ENCODE measurements at places on chromosomes 7 and 10. TPM values are rescaled to one million over a fixed set of nuclear protein-coding genes. Genes with fewer than 3 reads are reported as not detected.
A peak's percentile ranks its signal among the peaks of the same experiment; 100 is the strongest.

DNA sequence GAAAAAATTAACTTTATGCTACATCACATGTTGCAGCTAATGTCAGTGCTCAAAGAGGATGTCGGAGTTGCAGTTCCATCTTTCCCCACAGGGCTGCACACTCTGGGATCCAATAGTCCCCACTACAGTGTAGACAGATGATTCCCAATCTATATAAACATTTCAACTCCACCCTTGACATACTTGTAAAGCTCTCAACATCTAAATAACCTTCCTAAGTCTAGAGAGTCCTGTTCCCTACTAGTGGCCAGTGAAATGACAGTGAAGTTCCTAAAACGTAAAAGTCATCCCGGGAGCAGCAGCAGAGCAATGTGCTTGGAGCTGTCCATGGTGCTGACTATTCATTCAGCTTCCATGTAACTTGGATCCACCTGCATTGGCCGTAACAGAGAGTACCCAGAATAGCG is 145.1 kb downstream of the GRM8 start:
- DNase-seq = peak; percentile 56

GRCh38 chr10:30027057-30028005 is 32.1 kb downstream of the JCAD start:
- no peak for DNase-seq

GRCh38 chr7:32155712-32156111 is 85.5 kb upstream of the PDE1C start:
- DNase-seq = no peak

DNA sequence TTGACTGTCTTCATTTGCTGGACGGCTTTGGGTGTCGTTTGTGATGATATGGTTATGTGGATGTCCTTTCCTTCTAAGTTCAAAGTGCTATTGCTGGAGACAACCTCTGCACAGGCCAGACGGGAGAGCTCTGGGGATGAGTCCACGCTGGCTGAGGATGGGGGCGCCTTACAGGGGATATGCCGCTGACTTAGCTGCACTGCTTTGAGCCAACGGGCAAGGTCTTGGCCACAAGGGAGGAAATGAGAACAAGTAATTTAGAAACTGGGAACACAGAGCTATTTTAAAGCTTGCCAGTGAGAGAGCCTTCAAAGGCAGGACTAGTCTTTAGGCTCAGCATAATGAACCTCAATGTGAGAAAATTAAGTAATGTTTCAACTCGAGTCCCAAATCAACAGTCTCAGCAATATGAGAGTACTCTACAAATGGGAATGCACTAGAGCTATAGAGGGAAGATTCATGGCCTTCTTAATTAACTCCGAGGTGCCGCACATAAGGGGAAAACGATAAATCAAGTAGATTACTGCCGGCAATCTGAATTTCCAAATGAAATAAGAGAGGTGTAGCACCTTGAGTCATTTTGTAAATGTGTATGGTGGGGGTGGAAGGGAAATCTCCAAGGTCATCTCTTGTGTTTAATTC is 209.3 kb downstream of the JAZF1 start:
- no peak for DNase-seq

GRCh38 chr7:134691546-134692343 is 45.1 kb downstream of the BPGM start:
- no peak for DNase-seq

DNA sequence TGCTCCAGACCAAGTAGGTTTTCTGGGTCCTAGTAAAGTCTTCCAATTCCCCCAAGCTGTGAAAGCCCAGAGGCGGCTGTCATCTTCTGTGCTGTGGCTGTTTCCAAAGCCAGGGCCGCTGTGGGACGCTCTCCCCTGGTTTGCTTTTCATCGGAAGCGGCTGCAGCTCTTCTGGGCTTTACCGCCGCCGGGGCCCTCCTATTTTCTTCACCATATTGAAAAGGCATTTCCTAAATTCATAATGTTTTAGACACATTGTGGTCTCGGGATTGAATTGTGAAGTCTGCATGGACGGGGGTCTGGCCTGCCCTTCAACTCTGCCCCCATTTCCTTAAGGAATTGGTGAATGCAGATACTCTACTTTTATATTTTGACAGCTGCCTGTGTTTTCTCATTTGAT is 551.4 kb upstream of the MGMT start:
- no peak for DNase-seq

DNA sequence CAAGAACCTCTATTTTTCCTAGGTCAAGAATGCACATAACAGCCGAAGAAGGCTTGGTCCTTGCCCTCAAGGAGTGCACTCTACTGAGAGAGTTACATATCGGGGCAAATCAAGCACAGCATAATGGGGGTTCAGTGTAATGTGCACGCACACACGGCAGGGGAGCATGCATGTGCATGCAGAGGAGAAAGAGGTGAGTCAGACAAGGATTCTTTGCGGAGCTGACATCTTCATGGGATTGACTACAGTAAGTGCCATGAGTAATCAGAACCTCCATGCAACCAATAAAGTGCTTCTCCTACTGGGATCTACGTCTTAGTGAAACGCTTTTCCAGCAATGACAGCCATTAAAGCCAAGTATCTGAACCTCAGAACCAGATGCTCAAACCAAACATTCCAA is 123.6 kb downstream of the RNF216 start:
- no peak for DNase-seq

GRCh38 chr7:12623223-12623622 is 52.7 kb downstream of the SCIN start:
- no peak for DNase-seq

GRCh38 chr7:116367171-116367813 is 132.2 kb upstream of the CAV2 start:
- DNase-seq = no peak

DNA sequence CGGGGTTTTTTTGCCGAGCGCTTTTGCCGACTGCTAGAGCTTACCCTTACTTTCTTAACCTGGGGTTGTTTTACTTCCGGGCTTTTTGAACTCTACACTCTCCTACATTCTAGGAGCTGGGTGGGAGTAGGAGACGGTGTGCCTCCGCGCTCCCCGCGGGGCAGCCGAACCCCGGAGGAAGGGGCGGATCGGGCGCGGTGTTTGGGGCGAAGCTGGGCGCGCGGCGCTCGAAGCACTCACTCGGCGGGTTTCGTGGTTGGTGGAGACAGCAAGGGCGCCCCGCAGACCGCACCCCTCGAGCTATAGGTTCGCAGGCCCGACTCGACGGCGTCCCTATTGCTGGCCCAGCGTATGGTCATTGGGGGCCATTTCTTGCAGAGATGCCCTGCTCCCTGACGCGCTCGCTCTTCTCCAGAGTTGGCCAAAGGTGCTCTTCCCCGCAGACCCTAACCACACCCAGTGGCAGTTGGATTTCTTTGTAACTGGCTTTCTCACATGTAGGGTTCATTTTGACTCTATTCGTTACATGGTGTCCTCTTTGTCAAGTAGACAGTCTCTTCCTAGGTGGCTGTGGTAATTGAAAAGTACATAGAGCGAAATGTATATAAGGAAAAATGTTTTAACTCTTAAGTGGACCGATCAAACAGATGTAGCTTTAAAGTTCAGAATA is 364 bp downstream of the ZNF518A start:
- peak; percentile 84 for DNase-seq

FBXO24 gene
- 0.37 TPM for total RNA-seq

UTF1 gene
- total RNA-seq = not detected

GPR37 gene
- 0.79 TPM for total RNA-seq

ATG9B gene
- total RNA-seq = not detected

SPDYE2B gene
- not detected for total RNA-seq
